Adipocyte (in vitro differentiated cells): ENCODE measurements at places on chromosomes 11 and 22.

- no peak for DNase-seq
These were observed 10.2 kb upstream of the GDPD4 start for GRCh38 chr11:77311701-77312100.

GRCh38 chr11:70265341-70265740 is 5.1 kb upstream of the PPFIA1 start:
- DNase-seq, result no peak

- no peak for DNase-seq
These were observed 5.6 kb downstream of the AP1B1 start for GRCh38 chr22:29382580-29383302.

GRCh38 chr11:110828086-110828485 is 115.8 kb upstream of the ARHGAP20 start:
- no peak for DNase-seq

DNA sequence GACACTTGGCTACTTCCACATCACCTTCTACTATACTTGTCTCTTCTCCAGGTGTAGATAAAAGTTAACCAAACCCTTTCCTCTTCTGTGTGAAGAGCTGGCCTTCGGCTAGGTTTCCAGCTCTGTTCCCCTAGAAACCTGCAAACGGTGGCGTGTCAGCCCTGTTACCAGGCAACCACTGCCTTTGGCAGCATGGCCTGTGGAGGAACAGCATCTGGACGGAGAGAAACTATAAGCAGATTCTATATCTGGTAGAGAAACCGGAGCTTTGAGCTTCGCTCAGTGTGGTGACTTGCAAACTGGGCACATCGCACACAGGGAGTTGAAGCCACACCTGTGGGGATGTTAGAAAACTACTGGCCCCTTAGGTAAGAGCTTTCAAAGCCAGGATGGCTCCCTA is 35.9 kb downstream of the ARAP1 start:
- no peak for DNase-seq

GRCh38 chr11:27945348-27945747 is 162.6 kb downstream of the KIF18A start:
- no peak for DNase-seq

- DNase-seq, result peak; percentile 92
These were observed 136.3 kb downstream of the ARHGAP42 start for GRCh38 chr11:100823360-100823759.

GRCh38 chr11:17102462-17102861 is 25.0 kb upstream of the RPS13 start:
- peak; percentile 21 for DNase-seq

- DNase-seq, result peak; percentile 95
These were observed 13.7 kb downstream of the GDPD4 start for GRCh38 chr11:77287615-77288273.

DNA sequence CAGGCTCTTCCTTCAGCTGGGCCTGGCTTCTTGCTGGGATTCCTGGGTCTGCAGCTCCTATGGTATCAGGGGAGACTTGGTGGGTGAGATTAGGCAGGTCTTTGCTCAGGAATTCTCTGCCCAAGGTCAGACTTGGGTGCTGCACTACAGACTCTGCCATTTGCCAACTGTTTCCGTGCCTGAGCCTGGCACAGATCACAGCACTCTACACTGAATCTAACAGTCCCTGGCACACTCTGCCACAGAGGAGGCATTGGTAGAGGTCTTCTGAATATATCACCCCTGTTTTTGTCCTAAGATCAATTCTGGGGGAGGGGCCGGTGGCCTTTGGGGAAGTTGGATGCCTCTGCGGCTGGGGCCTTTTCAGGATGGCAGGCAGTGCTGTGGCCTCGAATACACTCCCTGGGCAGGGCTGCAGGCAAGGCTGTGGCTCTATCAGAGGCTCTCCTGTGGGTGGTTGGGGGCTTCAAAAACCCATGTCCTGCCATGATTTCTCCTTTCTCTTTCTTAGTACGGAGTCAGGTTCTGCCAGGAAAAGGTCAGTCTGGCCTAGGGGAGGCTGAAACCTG is 115.0 kb upstream of the NARS2 start:
- no peak for DNase-seq

- DNase-seq, result no peak
These were observed 9.6 kb upstream of the IFITM3 start for GRCh38 chr11:330307-330693.

DNA sequence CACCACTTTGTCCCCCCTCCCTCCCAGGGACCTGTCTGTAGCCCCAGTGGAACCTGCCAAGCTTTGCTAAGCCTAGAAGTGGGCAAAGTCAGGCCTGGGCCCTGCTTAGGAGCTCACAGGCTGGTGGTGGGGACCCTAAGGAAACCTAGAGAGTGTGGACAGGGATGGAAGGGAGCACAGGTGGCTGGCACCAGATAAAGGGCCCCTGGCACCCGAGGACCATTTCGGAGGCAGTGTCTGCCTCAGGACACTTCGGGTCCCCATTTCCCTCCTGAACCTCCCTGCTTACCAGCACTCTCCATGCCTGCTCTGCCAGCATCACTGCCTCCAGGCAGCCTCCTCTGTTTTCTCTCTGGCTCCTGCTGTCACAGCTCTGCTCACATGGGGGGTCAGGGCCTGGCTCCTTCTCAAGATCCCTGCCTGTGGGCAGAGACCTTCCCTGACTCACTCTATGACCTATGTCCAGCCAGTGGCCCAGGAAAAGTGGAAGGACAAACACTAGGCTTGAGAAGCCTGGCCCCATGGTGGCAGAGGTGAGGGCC is 13.6 kb upstream of the OMP start:
- no peak for DNase-seq

GRCh38 chr11:70610566-70611565 is 212.5 kb downstream of the CTTN start:
- DNase-seq, result peak; percentile 51

- no peak for DNase-seq
These were observed 11.2 kb upstream of the ACR start for GRCh38 chr22:50726643-50727340.

DNA sequence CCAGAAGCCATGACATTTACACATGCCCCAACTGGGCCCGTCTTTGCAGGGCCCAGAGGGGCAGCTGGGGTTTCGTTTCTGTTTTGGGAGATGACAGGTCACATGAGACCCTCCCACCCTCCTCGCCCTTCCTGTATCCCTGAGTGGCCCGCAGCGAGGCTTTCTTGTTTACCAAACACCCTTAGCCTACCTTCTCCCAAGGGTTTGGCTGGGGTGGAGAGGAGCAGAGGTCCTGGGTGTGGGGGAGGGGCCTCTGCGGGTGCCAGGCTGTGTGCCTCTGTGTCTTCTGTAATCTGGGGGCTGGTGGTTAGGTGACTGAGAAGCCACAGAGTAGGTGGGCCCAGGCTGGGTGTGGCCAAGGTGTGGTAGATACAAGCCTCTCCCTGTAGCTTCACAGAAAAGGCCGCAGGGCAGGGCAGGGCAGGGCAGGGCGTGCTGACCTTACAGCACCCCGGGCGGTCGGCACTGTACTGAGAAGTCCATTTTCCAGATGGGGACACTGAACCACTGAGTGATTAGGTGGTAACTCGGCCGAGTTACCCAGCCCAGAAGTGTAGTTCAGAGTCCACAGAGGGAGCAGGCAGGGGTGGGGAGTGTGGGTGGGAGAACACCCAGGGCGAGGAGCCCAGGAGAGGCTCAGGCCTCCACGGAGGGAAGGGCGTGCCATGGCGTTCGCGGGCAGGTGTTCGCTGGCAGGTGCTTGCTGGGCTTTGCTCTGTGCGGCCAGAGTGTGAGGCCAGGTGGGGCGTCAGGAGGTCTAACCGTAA is 8.7 kb downstream of the PRR5 start:
- no peak for DNase-seq

DNA sequence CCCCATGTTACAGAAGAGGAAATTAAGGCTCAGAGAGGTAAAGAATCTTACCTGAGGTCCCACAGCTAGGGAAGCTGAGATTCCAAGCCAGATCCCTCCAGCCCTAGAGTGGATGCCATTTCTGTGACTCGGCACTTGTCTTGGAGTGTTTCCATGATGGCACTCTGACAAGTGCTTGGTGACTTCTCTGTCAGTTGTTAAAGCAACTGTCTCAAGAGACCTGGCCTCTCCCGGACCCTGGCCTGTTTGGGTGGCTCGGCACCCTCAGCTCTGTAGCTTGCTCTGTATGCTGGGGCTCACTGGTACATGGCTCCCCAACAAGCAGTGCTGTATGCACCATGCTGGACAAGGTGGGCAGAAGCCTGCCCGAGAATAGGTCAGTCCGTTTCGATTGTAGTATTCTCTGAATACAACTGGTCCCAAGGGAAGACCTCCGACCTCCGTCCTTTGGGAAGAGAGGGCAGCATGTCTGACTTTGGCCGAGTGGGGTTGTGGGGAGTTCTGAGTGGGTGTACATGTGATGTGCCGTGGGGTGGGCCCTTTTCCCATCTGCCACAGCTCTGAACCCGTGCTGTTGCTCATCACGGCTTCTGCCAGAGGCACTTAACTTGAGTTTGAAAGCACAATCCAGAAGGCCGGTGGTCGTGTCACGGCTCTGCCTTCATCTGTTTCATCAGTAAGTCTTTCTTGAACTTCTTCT is 12.4 kb downstream of the ACO2 start:
- no peak for DNase-seq

DNA sequence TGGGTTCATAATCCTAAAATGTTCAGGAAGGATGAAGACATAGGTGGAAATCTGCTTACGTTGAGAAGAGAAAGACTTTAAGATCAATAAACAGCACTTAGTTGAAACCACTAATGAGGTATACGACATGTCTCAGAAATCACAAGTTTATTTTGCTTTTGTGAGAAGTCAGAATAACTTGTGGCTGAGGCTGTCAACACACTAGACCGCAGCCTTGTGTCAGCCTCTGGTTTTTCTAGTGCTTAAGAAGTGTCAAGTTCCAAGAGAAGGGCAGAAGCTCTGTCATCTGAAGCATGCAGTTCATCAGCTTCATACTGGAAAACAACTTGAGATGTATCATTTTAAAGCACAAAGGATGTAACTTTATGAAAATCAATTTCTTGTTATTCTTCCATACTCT is 420.9 kb downstream of the METTL15 start:
- no peak for DNase-seq

- DNase-seq, result no peak
These were observed 1.7 kb downstream of the MOB2 start for GRCh38 chr11:1484695-1485503.

GRCh38 chr11:116124922-116125714 is 620.9 kb upstream of the CADM1 start:
- no peak for DNase-seq

DNA sequence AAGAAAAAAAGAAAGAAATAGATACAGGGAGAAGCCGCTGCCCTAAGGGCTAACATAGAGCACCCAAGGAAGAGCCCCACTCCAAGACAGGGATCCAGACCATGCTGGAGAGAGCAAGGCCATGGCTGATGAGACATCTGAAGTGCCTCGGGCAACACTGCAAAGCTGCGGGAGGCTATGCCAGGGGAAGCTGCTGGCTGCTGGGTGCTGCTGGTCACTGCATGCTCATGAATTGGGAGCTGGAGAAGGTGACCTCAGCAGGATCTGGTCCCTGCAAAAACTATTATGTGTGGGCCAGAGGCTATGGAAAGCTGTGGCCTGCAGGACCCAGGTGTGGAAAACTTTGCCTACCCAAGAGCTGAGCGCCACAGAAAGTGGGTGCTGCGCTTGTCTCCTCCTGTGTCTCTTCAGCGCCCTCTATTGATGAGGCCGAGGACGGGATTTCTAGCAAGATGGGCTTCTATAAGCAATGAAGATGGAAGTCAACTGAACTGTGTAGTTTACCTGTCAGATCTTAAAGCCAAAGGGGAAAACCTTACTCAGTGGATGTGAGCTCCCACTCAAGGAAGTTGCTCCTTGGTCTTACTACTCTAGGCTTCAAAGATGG is 17.3 kb upstream of the SLC29A2 start:
- DNase-seq, result peak; percentile 83

DNA sequence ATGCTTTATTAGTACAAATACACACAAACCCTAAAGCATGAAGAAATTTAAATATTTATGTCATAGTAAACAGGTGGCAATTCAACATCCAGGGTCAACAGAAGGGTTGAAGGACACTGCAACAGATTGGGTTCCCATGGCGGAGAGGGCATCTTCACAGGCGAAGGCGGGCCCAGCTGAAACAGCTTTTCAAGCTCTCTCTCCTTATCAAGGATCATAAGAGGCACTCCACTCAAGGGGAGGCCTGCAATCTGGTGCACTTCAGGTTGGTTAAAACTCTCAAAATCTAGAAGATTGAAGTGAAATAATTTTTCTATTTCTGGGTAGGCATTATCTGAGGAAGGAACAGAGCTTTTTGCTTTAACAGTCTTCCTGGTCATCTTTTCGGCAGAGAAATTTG is 16.8 kb upstream of the SLC22A8 start:
- no peak for DNase-seq

- DNase-seq, result no peak
These were observed 43.4 kb downstream of the APOL5 start for GRCh38 chr22:35761037-35761436.

- DNase-seq, result no peak
These were observed 1.0 kb downstream of the HOATZ start for GRCh38 chr11:111515591-111515990.

DNA sequence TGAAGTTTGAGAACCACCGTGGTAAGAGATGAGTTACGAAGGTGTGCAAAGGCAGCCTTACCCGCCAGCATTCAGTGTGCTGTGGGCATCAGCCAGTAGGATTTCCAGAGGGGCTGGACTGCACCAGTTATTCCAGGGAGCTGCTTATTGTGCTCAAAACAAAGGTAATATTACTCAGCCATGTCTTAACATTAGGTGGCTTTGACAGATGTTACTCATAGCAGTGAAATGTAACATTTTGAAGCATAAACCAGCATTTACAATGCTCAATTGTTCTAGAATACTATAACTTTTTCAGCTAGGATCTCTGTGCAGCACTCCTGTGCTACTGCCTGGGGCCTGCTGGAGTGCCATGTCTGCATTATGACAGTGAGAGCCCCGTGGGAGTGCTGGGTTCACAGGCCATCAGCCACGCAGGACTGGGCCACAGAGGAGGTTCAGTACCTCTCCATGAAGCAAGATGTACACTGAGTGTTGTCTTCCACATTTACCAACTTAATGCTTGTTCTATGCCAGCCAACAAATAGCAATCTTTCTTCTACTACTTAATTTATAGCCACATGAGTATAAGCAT is 238.1 kb downstream of the CADM1 start:
- DNase-seq, result no peak

DNA sequence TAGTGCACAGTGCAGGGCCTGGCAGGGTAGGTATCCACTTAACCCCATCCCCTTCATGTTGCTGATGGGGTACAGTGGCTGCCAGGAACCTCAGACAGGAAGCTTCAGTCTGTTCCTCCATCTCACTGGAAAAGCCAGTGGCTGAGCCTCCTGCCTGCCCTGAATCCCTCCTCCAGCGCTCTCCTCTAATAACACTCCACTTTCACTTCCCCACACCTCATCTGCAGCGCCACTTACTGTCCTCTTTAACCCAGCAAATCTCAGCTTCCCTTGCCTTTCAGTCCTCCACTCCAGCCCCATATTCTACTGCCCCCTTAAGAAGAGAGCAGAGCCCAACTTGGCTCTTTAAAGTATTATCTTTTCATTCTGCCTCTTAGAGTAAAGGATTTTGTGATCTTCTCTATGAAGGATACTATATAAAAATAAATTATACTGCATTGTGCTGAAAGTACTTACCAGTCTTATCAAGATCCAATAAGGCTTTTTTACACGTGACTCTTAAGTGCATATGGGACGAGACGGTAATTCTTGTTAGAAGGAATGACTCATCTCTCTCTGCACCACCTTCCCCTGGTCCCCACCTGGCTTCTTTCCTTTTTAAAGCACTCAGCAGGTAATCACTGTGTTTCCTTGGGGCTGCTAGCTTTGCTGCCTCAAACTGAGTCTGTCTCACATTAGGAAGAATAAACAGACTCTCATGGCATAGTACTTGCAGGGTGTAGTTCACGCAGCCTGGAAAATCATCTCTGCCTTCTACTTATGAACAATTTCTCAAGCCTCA is 238.0 kb upstream of the NARS2 start:
- no peak for DNase-seq

- DNase-seq, result no peak
These were observed 1060.0 kb downstream of the TBC1D22A start for GRCh38 chr22:47822422-47822821.
